ENCODE measurements at places on chromosomes 11 and 22.

GRCh38 chr11:115927823-115928329 lies 423.7 kb upstream of the CADM1 start:
- DNase-seq: no peak

GRCh38 chr11:443542-444199 lies 1.9 kb upstream of the ANO9 start:
- no peak for DNase-seq

- DNase-seq: no peak
Observed at GRCh38 chr11:79062814-79063762, 377.7 kb downstream of the TENM4 start.

- peak; percentile 86 for DNase-seq
Observed at GRCh38 chr11:134612140-134613030, 200.3 kb upstream of the B3GAT1 start.

- no peak for DNase-seq
Observed at GRCh38 chr11:119377112-119377901, 4.2 kb downstream of the USP2 start.

GRCh38 chr11:11501546-11502262 lies 120.1 kb downstream of the GALNT18 start:
- no peak for DNase-seq

DNA sequence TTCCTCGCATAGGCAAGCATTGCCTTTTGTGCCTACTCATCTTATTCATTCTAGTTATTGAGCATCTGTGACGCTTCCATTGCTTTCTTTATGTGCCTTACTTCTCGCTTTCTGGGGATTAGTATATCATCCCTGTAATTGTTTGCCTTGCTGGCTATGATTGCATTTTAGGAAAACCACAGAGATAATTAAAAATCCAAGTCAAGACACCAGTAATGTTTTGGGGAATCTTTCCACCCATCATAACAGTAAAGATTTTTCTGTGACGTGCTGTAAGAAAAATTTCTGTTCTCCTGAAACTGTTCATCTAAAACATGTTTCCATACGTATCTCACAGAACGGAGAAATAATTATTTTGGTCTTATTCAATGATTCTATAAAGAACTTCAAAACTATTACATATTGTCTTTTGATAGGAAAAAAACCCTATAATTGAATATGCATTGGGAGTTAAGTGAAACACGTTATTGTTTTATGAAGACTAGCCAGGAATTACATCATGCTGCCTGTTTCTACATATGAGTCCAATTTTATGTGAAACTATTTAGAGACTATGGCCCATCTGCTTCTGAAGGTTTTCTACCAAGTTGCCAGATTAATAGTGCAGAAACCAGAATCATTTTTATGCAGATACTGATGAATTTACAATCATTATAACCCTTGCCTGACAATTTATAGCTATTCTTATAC lies 133.7 kb upstream of the FIBIN start:
- no peak for DNase-seq

- no peak for DNase-seq
Observed at GRCh38 chr11:86116386-86116726, 47.5 kb upstream of the PICALM start.

GRCh38 chr11:106242718-106243415 lies 165.4 kb downstream of the AASDHPPT start:
- DNase-seq: no peak

GRCh38 chr11:94020777-94021481 lies at the start of gene HEPHL1:
TSS of gene HEPHL1 (plus strand) at chr11:94021354. CDS start at chr11:94021369, 15 bp downstream.
- no peak for DNase-seq

- DNase-seq: no peak
Observed at GRCh38 chr11:95082576-95083001, 7.1 kb upstream of the ENDOD1 start.

GRCh38 chr11:81331611-81332235 lies 1401.9 kb downstream of the FAM181B start:
- DNase-seq: no peak

DNA sequence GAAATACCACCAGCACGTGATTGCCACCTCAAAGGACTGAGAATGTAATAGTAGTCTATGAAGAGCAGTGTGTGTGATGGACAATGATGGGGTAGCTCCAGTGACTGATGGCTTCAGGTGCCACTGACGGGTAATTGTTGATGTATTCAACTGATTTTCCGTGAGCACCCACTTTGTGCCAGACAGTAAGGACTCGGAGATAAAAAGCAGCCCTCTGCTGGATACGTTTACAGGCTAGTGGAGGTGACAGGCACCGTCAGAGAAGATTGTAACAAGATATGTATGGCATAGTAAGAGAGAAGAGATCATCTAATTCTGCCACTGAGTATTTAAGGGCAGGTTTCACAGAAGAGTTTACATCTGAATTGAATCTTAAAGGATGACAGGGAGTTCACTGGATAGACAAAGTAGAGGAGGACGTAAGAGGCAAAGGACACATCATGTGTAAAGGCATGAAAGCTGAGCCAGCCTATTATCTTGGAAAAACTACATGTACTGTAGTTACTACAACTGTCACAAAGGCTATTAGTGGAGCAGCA lies 1.1 kb upstream of the ENTHD1 start:
- no peak for DNase-seq

DNA sequence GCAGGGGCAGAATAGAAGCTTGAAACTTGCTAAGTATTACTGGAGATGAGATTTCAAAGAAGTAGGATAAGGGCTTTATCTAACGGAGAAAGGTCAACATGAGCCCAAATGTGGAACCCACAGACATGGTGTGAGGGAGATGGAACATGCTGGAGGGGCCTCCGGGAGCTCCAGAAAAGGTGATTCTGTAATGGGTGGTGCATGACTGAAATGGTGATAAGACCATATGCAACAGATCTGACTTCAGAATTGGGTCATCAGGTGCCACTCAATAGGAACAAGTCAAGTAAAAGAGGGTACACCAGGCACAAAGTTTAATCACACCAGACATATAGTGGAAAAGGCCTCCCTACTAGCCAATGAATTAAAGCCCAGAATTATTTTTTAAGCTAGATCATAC lies 7.9 kb upstream of the CEP295 start:
- DNase-seq: no peak

Data from esophagus muscularis mucosa (tissue), 4 donors.